ENCODE measurements at places on chromosomes 16 and 17.
A peak's percentile ranks its signal among the peaks of the same experiment; 100 is the strongest.

DNA sequence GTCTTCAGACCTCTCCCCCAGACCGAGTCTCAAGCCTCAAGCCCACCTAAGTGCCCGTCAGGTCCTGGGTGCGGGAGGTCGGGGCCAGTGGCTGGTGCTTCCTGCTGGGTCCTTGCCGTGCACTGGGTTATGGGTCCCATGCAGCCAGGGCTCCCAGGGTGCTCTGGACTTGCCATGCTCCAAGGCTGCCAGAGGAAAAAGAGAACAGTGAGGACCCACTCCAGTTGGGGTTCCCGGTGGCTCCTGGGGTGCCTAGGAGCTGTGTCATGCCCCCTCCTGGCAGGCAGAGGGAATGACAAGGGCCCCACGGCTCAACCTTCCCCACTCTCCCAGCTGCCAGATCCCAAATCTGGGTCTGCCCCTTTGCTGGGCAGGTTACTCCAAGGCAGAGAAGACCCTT, 3.8 kb downstream of the SNX20 start:
- no peak for DNase-seq

DNA sequence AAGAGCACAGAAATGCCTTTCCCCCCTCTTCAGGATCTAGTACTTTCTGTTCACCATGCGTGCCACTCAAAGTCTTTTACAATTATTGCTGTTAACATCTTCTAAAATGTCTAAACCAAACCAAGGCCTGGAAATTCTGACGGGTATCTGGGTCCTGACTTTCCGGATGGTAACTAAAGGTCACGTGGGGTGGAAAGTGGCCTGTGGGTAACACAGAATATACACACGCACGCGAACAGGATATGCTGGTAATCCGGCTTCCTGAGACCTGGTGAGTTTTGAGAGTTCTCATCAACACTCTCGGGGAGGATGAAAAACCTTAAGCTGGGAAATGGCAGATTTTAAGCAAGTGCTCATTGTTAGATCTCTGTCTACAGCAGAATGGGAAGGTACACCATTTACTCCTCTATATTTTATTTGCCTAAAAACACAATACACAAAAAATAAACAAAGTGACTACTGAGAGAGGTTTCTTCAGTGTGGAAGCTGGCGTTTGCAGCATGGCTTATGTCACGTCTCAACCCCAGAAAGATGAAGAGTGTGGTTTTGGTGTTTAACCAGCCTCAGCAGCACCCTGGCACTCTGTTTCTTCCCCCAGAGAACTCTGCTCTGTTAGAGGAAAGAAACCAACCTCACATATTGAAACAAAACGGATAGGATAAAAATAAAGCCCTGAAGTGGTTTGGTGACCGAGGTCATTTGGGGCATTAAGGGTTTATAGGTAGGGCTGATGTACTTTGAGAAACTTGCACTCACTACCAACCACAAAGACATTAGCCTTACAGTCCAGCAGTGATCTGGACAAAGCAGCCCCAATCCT, 37.3 kb downstream of the SMG6 start:
- peak; percentile 72 for DNase-seq

DNA sequence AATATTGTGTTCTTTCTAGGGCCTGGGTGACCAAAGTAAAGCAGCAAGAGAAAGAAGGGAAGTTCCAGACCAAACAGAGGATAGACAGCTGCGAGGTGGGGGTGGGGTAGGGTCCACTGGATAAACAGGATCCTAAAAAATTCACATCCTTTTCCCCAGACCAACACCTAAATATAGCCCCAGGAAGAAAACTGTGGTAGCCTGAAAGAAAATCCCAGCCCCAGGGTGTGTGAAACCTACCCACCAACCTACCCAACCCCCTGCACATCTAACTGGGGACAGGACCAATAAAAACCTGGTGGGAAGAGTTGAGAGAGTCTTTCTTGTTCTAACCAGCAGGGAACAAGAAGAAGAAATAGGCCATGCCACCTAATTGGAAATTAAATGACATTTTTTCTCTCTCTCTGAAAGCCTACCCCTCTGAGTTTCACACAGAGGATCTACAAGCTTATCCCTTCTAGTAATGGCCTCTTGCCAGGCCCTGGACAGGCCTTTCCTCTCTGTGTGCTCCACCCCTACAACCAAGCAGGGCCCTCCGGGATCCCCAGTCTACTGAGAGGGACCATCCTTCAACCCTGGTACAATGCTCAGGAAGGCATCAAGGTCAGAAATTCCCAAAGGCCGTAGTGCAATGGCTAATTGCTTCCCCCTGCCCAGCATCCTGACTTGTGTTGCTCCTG, 12.0 kb downstream of the MYO18A start:
- DNase-seq, result no peak

GRCh38 chr17:74453665-74454196, 12.7 kb upstream of the CD300A start:
- peak; percentile 52 for DNase-seq

- no peak for DNase-seq
Observed at GRCh38 chr16:30867747-30868146, 26.1 kb downstream of the BCL7C start.

DNA sequence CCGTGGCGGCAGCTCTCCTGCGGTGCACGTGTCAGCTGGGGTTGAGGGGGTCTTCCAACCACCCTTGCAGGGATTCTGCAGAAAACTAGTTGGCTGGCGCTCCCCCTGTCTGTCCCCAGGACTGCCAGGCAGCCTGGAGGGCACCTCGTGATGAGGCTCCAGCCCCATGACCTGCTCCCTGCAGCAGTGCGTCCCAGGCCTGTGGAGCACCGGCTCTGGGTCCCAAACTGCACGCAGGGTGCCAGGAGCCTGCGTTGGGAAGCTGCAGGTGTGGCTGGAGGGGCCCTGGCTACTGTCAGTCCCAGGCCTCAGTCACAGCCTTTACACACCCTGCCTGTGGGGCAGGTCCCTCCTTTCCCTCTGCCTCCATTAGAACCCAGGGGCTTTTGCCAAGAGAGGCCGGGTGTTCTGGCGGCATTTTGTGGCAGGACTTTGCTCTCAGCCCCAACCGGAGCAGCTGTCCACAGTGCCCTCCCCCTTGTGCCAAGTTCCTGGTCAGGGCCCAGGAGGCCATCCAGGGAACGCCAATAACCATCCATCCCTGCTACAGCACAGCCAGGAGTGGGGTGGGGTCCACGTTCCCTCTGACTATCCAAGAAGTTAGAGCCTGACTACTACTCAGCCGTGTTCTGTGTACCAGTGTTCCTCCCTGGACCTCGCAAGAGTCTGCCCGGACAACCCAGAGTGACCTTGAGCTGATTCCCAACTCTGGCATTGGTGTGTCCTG, 9.2 kb downstream of the CHMP6 start:
- no peak for DNase-seq

DNA sequence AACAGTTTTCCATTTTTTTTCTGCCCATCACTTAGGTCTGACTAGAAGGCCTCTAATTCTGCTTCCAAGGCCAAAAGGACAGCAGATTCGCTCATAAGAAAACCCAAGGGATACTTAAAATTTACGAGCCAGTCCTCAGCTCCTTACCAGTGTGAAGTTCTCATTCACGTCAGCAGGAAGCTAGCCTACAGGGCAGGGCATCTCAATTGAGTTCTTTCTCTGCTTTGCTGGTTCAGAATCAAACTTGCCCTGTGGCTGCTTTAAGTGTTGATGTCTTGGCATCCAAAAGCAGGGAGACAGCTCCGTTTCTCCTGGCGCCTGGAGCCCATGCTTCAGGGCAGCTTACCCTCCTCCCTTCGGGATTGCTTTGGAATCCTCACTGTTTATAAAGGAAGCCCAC, 136.0 kb downstream of the ANKFN1 start:
- DNase-seq, result no peak

GRCh38 chr17:5753421-5753820, 169.1 kb upstream of the NLRP1 start:
- DNase-seq, result no peak

- DNase-seq, result no peak
Observed at GRCh38 chr17:44905006-44906000, 6.1 kb upstream of the EFTUD2 start.

- no peak for DNase-seq
Observed at GRCh38 chr16:66116163-66117002, 250.1 kb upstream of the CDH5 start.

DNA sequence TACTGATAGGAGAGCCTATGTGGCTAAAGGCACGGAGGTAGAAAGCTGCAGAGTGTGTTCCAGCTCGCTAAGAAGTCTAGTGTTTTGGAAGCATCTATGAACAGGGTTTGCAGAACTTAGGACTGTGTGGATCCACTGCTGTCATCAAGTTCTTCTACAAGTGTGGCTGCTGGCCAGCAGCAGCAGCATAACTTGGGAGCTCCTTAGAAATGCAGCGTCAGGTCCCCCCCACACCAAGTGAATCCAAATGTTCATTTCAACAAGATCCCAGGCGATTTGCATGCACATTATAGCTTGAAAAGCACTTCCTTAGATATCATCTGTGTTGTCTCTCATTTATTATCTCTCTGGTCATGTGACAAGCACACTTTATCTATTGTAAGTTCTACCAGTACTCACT, 131.9 kb upstream of the SHISA6 start:
- DNase-seq, result no peak

GRCh38 chr17:57441270-57441600, 184.9 kb downstream of the MSI2 start:
- no peak for DNase-seq

GRCh38 chr17:32126325-32126724, 16.0 kb upstream of the RHOT1 start:
- DNase-seq, result no peak

DNA sequence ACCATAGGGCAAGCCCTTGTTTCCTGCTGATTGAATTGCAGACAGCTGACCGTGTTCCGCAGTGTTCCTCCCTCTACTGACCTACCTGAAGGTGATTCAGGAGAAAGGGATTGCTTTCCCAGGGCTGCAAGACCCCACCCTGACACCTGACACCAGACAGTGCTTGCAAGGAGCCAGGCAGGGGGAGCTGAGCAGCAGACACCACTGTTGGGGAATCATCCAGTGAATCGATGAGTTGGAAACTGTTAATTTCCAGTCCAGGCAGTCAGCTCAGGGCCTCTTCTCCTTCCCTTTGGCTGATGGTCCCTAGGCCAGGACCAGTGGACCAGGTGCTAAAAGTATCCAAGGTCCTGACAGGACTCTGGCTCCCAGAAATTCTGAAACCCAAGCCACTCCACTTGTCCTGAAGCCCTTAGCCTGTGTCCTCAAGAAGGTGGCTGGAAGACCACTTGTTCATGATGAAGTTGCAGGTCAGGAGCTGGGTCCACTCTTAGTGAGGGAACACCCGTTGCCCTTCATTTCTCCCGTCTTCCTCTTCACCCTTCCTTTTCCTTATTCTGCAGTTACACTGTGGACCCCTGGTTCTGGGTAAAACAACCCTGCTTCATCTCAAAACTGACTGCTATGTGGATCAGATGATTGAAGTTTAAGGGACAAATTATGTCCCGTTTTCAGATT, 9.5 kb upstream of the UNK start:
- DNase-seq, result no peak

- DNase-seq, result no peak
Observed at GRCh38 chr16:11734653-11735043, 8.0 kb downstream of the TXNDC11 start.

- DNase-seq, result no peak
Observed at GRCh38 chr16:22734368-22734767, 79.6 kb upstream of the HS3ST2 start.
